Right renal pelvis (tissue), 4 donors: ENCODE measurements at places on chromosomes 4 and X.

GRCh38 chr4:27908356-27908755, 1047.7 kb downstream of the STIM2 start:
- DNase-seq = no peak

GRCh38 chr4:135497563-135498152, 1296.1 kb upstream of the PABPC4L start:
- no peak for DNase-seq

- no peak for DNase-seq
Observed at GRCh38 chr4:40702137-40702799, 47.5 kb upstream of the NSUN7 start.

DNA sequence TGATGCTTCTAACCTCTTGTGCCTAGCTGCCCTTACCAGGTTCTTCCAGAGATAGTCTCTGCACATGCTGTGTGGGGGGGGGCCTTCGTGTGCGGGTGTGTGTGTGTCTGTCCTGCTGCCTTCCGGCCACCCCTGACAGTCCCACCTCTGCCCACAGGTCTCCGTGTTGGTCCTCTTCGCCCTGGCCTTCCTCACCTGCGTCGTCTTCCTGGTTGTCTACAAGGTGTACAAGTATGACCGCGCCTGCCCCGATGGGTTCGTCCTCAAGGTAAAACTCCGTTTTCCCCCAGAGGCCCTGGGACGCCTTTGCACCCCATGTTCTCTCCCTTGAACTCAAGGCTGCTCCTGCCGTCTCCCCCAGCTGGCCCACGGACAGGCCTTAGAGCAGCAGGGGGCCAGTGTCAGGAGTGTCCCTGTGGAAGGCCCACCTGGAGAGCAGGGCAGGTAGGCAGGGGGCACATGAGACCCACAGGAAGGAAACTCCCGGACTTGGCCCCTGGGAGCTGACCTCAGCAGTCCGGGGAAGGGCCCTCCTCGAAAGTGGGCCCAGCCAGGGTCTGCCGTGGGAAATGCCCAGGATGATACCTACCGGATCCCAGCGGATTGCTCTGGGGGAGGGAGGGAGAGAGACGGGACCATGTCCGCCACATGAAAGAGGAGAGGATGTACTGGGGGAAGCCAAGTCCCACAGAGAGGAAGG, 22.7 kb downstream of the NSG1 start:
- no peak for DNase-seq

- DNase-seq = no peak
Observed at GRCh38 chr4:25953740-25954139, 39.7 kb downstream of the SMIM20 start.

GRCh38 chr4:52939739-52940138, 77.6 kb downstream of the RASL11B start:
- no peak for DNase-seq

DNA sequence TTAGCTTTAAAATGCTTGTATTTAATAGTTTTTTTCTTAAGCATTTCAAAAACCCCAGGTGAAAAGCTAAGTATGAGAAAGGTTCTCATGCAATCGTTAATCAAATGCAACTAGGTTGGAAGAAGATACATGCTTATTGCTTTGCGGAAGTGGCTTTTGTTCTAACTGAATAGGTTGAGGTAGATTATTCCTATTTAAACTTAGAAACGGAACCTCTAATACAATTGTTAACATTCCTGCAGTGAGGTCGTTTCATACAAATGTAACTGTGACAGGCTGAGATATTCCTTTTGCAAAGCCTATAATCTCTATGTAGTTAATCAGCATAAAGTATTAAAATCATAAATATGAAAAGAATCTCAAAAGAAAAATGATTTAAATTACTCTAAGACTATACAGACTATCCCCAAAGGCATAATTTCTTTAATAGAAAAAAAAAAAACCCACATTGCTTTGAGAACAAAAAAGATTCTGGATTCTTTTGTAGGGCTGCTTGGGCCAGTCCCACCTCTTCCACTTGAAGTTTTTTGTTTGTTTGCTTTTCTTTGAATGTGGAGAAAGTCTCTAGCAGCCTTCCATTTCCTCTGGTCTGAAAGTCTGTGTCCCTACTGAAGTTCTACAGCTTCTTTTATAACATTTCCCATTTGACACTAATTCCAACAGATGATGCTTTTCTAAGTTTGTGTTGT, 25.6 kb upstream of the SORBS2 start:
- DNase-seq = no peak

DNA sequence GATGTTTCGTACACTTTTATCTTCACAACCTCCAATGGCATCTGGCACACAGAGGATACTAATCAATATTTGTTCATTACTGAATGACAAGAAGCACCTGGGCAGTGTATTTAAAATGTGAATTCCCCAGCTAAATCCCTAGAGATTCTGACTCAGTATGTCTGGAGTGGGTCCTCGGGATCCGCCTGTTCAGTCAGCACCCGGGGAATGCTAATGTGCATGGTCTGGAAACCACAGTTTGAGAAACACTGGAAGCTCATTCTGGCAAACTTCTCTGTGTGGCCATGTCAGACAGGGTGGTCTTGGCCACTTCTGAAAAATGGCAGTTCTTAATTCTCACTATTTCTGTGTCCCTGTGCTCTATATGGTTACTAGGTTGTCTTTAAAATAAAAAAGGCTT, 138.8 kb upstream of the VCX start:
- no peak for DNase-seq

- DNase-seq = no peak
Observed at GRCh38 chrX:139831675-139832456, 101.0 kb downstream of the ATP11C start.

- DNase-seq = no peak
Observed at GRCh38 chr4:139144161-139144859, 32.7 kb downstream of the ELF2 start.

DNA sequence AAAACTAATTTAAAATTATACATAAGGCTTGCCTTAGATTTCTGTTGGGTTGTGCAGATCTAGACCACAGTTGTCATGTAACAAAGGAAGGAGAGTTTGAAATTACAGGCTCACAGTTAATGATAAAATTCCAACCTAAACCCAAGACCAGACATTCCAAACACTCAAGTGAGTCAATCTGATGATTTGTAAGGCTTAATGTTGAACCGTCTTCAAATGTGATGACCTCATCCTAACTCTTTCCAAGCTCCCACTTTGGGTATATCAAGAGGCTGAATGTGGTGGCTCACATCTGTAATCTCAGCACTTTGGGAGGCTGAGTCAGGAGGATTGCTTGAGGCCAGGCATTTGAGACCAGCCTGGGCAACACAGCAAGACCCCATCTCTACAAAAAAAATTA, 149.2 kb downstream of the TBL1X start:
- no peak for DNase-seq

DNA sequence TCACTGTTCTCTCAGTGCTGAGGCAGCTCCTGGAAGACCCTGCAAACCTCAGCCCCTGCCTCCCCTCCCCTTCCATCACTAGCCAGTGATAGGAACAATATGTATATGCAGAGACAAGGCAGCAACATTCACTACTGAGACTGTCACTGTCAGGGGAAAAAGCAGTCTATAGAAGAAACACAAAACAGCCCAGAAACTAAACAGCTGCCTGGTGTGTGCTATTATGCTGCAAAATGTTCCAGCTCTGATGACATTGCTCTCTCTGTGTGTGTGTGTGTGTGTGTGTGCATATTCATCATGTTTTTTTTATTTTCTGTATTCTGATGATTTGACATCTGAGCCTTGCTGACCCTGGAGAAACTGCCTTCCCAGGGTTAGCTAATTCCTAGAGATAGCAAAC, 147.2 kb downstream of the SPATA18 start:
- DNase-seq = no peak

DNA sequence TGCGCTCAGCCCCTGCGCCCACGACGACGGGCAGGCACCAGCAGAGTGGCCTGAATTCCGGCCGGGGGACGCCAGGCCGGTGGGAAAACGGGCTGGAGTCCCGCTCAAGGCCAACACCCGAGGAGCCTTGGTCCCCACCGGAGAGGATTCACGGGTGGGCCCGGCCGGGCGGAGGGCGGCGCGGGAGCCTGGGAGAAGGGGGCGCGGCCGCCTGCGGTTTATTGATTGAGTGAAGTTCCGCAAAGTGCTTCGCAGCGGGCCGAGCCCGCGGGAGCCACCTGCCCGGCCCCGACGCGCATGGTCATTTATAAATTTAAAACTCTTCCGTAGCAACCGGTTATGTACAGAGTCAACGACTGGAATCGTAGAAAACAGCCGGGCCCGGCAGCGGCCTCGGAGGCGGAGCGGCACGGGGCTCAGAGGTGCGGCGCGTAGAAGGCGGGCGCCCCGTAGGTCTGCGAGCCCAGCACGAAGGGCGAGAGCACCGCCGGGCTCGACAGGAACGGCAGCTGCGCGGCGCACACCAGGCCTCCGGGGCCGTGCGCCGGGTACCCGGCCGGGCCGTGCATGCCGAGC, 3.6 kb downstream of the NKX1-1 start:
- DNase-seq = no peak

GRCh38 chrX:123085311-123085940, 98.7 kb upstream of the GRIA3 start:
- no peak for DNase-seq

DNA sequence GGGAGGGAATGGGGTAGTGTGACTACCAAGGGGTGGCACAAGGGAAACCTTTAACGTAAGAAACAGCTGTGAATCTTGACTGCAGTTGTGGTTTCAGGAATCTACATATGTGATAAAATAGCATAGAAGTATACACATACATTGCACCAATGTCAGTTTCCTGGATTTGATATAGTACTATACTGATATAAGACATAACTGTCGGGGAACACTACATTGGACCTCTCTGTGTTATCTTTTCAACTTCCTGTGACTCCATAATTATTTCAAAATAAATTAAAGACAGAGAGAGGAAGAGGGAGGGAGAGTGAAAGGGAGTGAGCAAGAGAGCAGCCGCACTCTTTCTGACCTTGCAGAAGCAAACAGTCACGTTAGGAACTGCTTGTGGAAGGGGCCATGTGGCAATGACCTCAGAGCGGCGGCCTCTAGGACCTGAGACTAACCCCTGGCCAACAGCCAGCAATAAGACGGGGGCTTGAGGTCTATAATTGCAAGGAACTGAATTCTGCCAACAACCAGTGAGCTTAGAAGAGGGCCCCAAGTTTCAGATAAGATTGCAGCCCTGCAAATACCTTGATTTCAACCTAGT, 47.4 kb downstream of the NALF2 start:
- DNase-seq = no peak

DNA sequence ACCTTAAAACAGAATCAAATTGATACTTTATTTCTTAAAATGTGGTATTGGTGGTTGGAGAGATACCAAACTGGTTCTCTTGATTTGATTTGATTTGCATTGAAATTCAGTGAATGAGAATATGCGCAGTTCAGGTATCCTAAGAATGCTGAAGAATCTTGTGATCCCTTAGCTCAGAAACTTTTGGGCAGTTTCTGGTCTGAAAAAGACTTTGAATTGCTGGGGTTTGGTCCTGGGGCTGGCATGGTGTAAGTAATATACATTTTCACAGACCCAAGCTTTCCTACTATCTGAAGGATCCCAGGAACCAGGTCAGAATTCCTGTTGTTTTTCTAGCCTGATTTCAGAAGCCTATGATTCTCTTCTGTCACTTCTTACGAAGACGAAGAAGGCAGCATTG, 6.6 kb downstream of the RAB33B start:
- DNase-seq = no peak

DNA sequence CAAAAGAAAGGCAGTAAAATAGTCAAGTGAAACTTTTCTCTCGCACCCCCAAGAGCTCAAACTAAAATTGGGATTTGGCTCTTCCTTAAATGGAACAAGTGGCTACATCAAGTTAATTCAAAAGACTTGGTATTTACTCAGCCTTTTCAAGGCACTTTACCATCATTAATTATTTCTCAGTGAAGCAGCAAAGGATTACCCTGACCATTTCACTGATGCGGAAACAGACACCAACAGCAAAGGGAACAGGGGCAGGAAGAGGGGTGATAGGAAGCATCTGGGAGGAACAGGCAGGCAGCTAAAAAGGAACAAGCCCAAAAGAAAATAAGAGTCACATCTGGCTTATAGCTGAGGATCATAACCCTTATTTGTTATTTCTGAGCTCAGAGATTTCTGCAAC, 2.7 kb downstream of the SCML2 start:
- DNase-seq = peak; percentile 10

GRCh38 chrX:13373027-13373426, 53.2 kb upstream of the ATXN3L start:
- no peak for DNase-seq

- no peak for DNase-seq
Observed at GRCh38 chr4:105234582-105234981, 87.9 kb downstream of the TET2 start.

DNA sequence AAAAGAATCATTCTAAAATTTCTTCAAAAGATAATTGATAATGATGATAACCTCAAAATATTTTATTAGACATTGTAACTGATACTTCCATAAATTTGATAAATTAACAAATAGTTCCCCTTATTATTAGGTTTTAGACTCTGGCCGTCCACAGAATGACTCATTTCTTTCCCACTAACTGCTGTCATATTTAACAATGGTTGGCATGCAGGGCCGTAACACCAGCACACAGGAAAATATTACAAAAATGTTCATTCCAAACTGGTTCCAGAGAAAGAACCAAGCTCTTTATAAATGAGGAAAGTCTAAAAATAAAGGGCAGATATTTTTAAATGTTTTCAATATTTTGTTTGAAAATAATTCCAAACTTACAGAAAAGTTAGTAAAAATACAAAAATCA, 28.2 kb downstream of the WDFY3 start:
- DNase-seq = no peak

- no peak for DNase-seq
Observed at GRCh38 chr4:8200302-8200975, 1.3 kb downstream of the SH3TC1 start.

DNA sequence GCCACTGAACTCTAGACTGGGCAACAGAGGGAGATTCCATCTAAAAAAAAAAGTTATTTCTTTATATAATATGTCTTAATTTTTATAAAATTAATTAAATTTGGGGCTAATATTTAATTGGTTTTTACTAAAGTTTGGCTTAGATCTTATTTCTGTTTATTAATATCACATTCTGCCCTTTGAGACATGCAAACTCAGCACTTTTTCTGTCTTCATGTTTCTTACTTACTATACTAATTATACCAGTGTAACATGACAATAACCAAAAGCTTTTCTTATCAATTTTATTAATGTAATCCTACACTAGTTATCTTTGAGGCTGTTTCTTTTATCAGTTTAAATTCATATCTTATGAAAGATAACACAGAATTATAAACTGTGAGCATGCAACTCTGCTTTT, 475.9 kb upstream of the GRID2 start:
- DNase-seq = no peak

DNA sequence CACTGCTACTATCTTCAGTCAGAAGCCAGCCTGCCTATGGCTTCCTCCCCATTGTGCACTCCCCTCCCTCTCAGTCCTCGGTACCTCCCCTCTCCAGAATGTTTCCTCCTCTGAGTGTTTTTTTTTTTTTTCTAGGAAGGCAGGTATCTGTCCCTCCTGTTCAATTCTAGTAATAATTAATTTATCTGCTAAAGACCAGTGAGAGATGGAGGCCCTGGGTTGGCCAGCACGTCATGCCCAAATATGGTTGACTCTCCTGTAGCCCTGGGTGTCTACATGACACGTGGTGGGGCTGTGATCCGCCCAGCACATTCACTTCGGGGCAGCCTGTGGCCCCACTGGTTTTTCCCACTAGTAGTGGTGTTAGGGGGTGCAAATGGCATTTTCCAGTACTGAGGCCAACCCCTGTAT, 1.8 kb downstream of the FLNA start:
- no peak for DNase-seq

- DNase-seq = no peak
Observed at GRCh38 chrX:141127146-141127545, 49.8 kb downstream of the LDOC1 start.

- DNase-seq = no peak
Observed at GRCh38 chr4:169144061-169144600, 126.6 kb downstream of the SH3RF1 start.
